ENCODE measurements at places on chromosomes 7 and 10.

GRCh38 chr7:290554-291372 is 793 bp downstream of the FOXL3 start:
- no peak for DNase-seq

DNA sequence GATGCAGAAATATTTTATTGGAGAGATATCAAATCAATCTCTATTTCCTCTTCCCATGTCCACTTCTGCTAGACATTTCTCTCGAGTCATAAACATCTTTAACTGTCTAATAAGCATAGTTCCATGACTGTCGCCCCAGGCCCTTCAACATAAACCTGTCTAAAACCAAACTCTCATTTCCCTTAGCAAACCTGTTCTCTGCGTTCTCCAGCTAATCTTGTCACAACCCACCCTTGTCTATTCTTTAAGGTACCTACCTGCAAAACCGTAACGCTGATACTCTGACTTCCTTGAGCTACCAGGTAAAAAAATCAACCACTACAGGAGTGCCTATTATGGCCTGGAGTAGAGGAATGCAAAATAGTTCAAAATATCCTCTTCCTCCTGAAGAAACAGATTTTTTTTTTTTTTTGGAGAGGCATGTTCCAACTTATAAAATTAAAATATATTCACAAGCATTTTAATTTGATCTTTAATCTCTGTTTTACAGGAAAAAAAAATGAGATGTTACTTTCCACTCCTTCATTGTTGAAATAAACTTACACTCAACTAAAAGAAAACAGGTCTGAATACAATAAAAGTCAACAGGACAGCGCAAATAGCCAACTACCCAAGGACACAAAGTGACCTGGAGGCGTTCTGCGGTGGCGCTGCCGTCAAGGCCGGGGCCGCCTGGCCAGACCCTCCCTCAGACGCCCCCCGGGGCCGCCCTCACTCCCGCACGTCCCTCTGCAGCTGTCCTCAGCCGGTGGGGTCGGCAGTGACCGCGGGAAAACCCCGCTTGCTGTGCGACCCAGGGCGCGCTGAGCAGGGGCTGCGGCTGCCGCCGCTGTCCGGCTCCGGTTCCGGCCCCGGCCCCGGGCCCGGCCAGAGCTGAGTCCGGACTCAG is 765 bp downstream of the SLC25A40 start:
- peak; percentile 21 for DNase-seq

DNA sequence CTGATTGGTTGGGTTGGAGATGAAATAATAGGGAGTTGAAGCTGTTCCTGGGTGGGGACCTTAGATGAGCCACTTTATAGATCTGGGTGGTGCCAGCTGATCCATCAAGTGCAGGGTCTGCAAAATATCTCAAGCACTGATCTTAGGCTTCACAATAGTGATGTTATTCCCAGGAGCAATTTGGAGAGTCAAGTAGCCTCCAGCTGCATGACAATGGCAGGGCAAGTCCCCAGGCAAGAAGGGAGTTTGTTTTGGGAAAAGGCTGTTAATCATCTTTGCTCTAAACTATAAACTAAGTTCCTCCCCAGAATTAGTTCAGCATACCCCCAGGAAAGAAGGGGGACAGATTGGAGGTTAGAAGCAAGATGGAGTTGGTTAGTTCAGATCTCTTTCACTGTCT is 47.7 kb upstream of the WAPL start:
- no peak for DNase-seq

DNA sequence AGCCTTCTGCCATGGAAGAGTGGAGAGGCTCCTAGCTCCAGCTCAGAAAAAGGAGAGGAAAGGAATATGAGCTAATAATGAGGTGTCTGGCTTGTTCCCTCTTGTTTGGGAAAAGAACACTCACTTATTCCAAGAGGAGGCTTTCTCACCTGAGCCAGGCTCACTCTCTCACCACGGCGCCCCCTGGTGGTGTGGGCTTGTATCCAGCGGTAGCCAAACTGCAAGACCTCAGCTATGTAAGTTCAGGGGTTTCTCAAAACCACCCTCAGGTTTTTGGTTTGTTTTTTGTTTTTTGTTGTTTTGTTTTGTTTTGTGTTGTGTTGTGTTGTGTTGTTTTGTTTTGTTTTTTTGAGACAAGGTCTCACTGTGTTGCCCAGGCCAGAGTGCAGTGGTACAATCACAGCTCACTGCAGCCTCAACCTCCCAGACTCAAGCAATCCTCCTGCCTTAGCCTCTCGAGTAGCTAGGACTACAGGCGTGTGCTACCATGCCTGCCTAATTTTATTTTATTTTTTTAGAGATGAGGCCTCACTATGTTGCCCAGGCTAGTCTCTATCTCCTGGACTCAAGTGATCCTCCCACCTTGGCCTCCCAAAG is 124.0 kb downstream of the TMEM130 start:
- DNase-seq = peak; percentile 59

DNA sequence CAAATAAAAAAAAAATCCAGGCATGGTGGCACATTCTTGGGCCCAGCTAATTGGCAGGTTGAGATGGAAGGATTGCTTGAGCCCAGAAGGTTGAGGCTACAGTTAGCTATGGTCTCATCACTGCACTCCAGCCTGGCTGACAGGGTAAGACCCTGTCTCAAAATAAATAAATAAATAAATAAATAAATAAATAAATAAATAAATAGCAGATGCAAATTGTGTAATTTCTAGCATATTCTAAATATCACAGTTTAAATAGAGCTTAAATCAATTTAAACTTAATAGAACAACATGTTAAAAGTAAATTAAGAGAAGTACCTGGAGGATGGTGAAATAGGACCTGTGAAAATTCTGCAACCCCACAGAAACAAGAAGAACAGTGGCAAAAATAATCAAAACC is 290.5 kb downstream of the TFEC start:
- no peak for DNase-seq

GRCh38 chr10:64109926-64110495 is 588.8 kb downstream of the REEP3 start:
- DNase-seq = peak; percentile 72

DNA sequence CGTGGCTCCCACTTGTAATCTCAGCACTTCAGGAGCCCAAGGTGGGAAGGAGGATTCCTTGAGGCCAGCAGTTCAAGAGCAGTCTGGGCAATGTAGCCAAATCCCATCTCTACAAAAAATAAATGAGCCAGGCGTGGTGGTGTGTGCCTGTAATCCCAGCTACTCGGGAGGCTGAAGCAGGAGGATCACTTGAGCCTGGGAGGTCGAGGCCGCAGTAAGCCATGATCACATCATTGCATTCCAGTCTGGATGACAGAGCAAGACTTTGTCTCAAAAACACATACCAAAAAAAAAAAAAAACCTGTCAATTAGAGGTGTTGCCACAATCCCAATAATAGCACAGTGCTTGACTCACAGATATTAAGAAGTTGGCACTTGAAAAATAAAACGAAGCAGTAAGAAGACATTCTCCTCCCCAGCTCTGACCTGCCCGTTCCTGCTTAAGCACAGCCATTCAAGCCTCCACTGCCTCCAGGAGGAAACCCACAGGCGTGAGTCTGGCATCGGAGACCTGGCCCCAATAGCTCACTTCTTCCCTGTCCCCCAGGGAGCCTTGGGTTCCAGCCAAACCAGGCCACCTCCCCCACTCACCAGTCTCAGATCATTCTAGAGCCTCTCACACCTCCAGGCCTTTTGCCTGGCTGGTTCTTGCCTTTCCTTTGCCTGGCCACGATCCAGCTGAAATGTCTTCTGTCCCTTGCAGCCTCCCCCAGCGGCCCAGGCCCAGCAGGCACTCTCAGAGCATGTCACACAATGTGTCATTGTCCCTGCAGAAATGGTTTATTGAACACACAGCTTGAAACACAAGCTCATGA is 45.3 kb upstream of the GTF2I start:
- DNase-seq = peak; percentile 87

- DNase-seq = no peak
Observed at GRCh38 chr7:121202125-121202524, 126.7 kb upstream of the WNT16 start.

DNA sequence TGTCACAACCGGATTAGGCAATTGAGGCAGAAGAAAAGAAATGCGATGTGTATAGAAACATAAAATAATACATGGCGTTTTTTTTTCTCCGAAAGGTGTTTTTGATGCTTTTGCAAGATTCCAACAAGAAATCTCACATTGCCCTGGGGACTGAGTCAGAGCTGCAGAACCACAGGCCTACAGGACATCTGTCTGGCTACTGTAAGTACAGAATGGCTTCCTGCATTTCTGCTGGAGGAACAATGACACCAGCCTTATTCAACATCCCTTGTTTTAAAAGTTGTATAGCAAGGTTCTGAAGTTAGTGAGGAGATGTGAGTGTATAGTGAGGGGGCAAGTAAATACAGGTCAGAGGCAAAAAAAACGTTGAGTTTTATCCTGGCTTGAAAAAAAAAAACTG is 256.4 kb downstream of the ABCA13 start:
- DNase-seq = peak; percentile 61

DNA sequence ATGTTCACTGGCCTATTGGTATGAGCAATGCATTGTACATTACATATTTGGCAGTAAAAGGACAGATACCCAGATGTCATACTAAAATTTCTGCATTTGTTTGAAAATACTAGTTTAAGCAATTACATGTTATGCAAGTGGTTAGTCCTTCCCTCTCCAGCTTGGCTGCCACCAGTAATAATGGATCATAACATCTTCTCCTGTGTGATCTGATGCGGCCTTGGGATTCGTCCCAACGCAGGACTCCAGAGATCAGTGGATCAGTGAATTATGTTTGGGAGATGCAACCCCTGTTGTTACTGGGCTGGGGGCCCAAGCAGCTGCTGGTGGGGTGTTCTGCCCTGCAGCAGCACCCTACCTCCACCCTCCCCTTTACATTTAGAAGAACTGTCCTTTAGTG is 11.2 kb upstream of the PDK4 start:
- DNase-seq = no peak

DNA sequence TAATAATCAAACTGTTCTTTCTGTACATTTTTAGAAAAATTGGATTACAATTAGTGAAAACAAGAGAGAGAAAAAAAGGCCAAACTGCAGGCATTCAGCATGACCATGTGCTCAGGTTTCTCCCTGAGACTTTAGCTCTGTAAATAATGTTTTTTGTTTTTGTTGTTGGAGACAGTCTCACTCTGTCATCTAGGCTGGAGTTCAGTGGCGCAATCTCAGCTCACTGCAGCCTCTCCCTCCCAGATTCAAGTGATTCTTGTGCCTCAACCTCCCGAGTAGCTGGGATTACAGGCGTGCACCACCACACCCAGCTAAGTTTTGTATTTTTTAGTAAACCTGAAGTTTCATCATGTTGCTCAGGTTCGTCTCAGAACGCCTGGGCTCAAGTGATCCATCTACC is 23.0 kb downstream of the BZW2 start:
- no peak for DNase-seq

DNA sequence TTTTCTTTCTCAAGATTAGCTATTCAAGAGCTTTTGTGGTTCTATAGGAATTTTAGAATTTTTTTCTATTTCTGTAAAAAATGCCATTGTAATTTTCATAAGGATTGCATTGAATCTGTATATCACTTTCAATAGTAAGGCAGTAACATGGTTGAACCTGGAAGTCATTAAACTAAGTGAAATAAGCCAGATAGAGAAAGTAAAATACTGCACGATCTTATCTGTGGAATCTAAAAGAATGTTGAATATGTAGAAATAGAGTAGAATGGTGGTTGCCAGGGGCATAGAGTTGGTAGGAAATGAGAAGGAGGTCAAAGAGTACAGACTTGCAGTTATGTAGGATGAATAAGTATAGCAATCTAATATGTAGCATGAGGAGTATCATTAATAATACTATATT is 1073.5 kb upstream of the LRRN3 start:
- DNase-seq = no peak

DNA sequence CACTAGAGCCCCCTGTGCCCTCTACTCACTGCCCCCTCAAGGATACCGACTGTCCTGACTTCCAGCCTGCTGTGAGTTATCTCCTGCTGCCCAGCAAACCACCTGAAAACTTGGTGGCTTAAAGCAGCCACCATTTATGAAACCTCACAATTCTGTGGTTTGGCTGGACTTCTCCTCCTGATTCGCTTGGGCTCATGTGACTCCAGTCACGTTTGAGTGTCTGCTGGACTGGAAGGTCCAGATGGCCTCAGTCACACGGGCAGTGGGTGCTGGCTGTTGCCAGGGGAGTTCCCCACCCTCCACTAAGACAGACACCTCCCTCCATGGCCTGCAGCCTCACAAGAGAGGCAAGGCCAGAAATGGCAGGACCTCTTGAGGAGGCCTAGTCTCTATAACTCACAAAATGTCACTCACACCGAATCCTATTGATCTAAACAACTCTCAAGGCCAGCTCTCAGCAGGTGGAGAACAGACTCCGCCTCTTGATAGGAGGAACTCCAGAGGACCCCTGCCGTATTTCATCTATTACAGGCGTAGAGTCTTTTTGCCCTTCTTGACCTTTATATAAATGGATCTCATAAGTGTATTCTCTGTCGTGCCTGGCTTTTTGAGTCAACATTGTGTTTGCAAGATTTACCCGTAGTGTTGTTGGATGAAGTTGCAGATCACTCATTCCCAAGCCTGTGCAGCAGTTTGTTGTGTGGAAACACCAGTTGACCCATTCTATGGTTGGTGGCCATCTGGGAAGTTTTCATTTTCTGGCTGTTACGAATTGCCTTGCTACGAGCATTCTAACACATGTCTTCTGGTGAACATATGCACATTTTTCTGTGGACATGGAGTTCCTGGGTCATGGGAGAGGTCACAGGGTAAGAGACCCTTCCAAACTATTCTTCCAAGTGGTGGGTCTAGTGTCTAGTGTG is 48.3 kb downstream of the ZMIZ1 start:
- peak; percentile 56 for DNase-seq

DNA sequence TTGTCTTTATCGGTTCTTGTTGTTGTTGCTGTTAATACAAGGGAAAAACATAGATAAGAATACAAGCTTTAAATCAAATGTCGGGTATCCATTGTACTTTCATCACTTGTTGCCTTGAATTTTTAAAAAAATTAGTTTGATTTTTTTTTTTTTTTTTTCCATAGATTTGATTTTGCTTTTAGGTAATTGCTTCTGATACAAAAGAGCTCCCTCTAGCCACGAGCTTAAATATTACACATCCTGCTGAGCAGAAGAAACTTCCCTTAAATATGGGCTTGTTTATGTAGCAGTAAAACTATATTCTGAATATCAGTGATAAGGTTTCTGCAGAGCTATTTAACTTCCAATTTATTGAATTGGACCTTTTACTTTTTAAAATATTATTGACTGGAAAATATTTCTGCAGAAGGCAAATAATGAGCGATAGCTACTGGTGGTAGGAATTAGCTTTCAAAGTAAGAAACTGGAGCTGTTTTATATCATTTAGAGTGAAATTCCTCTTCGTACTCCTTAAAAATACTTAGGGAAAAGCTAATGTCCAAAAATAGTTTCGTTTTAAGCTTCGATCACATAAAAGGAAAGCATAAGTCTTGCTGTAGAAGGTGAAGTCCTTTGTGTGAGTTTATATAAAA is 216.9 kb downstream of the POLR1F start:
- DNase-seq = peak; percentile 17

All from kidney tubule cell (primary cell).